ENCODE measurements at places on chromosomes 16 and 17.

GRCh38 chr16:83581082-83581481, 226.7 kb upstream of the HSBP1 start:
- H3K4me1 ChIP-seq = no peaks in the 10 kb centered on the region
- no peak overlapping the region for H3K27ac ChIP-seq
- no peak for DNase-seq
- no peaks in the 10 kb centered on the region for H3K36me3 ChIP-seq
- no peaks in the 10 kb centered on the region for H3K27me3 ChIP-seq

DNA sequence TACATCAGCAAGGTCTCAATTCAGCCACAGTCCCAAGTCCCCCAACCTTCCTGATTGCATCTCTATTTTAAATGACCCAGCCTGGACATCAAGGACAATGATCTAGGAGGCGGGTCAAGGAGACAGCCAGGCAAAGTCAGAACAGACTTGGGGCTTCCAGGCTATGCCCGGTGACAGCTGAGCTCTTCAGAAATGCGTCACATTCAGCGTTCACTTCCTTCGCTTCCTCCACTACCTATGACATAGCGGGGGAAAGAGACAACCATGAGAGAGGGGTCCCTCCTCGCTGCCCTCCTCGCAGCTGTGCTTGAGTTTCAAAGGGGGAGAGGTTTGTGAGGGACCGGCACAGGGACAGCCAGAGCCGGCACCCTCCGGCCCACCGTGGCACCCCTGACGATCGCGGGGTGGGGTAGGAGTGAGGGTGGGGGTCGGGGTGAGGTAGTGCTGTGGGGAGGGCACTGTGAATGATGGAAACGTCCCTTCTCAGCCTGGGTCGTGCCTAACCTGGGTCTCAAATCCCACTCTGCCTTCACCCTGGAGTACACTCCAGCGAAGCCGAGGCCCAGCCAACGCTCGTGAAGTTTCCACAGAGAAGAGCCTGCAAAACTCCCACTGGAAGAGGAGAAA, 12.3 kb upstream of the LGALS3BP start:
- DNase-seq = peak; percentile 66
- no peaks in the 10 kb centered on the region for H3K27me3 ChIP-seq
- peak overlapping the region; percentile 83 for H3K27ac ChIP-seq
- H3K4me1 ChIP-seq = peaks cover 73% of the 10 kb centered on the region

DNA sequence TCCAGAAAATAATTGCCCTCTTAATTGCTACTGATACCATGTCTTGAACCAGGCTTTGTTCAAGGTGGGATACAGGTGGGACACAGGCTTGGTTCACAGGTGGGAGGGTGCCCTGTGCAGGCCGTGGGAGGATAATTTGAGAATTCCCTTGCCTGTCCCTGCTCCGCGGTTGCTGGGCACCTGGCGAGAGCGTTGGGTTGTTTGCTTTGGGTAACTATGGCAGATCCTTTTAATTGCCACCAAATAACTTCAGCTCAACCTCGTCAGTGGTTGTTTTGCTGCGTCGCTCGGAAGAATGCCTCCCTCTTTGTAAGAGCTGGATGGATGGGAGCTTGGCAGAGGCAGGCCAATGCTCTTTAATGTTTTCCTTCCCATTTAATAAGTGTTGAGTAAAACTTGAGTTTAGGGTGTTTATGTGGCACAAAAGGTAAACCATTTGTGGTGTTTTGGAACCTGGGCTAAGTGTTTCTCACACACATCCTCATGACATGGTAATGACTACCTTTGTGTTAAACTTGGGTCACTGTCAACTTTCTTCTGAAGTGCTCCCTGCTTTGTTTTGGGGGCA, 202.5 kb downstream of the MSI2 start:
- no peak overlapping the region for H3K4me3 ChIP-seq
- no peak overlapping the region for H3K27ac ChIP-seq
- no peaks in the 10 kb centered on the region for H3K27me3 ChIP-seq
- H3K4me1 ChIP-seq = peaks cover 49% of the 10 kb centered on the region
- no peak for DNase-seq

- no peak overlapping the region for H3K27ac ChIP-seq
- H3K4me3 ChIP-seq = no peak overlapping the region
- no peak for DNase-seq
- H3K4me1 ChIP-seq = no peaks in the 10 kb centered on the region
Observed at GRCh38 chr17:57032343-57032742, 52.7 kb upstream of the AKAP1 start.

GRCh38 chr17:58270476-58271215, 10.1 kb downstream of the MPO start:
- no peaks in the 10 kb centered on the region for H3K27me3 ChIP-seq
- H3K4me3 ChIP-seq = no peak overlapping the region
- peak; percentile 33 for DNase-seq
- no peaks in the 10 kb centered on the region for H3K36me3 ChIP-seq
- H3K27ac ChIP-seq = no peak overlapping the region

DNA sequence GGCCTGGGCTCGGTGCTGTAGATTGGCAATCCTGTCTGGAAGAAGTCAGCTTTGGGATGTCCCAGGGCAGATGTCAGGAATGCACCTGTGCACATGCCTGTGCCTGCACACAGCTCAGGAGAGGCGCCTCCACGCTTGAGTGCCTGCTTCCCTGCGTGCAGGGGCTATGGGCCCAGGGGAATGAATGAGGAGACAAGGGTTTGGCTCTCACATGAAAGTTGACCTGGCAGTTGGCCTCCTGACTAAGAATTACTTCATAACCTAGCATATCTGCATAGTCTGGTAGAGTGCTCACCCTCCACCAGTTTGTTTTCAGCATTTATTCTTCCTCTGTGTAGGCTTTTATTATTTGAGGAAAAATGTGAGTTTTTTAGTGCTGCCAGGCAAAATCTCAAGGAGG, 50.0 kb downstream of the PLD6 start:
- H3K4me3 ChIP-seq = no peak overlapping the region
- DNase-seq = no peak
- peaks cover 15% of the 10 kb centered on the region for H3K4me1 ChIP-seq
- no peak overlapping the region for H3K27ac ChIP-seq

GRCh38 chr17:56771975-56772374, 61.7 kb downstream of the C17orf67 start:
- no peak for DNase-seq
- H3K4me3 ChIP-seq = no peak overlapping the region
- H3K27ac ChIP-seq = no peak overlapping the region
- H3K36me3 ChIP-seq = no peaks in the 10 kb centered on the region
- no peaks in the 10 kb centered on the region for H3K4me1 ChIP-seq
- no peaks in the 10 kb centered on the region for H3K27me3 ChIP-seq

All from spleen (tissue), 13 donors.